Activated B cell treated with CpG ODN at 0.5 μM for 24 hours (primary cell): ENCODE measurements at places on chromosomes 5 and 9. TPM values are rescaled to one million over a fixed set of nuclear protein-coding genes. Genes with fewer than 3 reads are reported as not detected.

RNF224 gene
- total RNA-seq = not detected in 2 replicates

CNTLN gene
- total RNA-seq = 0.38 and 0.46 TPM in 2 replicates

CBY3 gene
- not detected in 2 replicates for total RNA-seq

CETN3 gene
- total RNA-seq = 19.1 and 20.3 TPM in 2 replicates

SPATA31C1 gene
- total RNA-seq = not detected in 2 replicates

MUSK gene
- not detected in 2 replicates for total RNA-seq

SLC6A7 gene
- not detected in 2 replicates for total RNA-seq

LYSMD3 gene
- 18.3 and 18.4 TPM in 2 replicates for total RNA-seq
